ENCODE measurements at places on chromosomes 1 and 21. TPM values are rescaled to one million over a fixed set of nuclear protein-coding genes. Genes with fewer than 3 reads are reported as not detected.

Gene NR0B2
- 1.00 TPM for polyA plus RNA-seq

Gene SERINC2
- 40.9 TPM for polyA plus RNA-seq

Gene IL12RB2
- polyA plus RNA-seq, result 0.65 TPM

Gene PRRX1
- 1.4 TPM for polyA plus RNA-seq

Gene BNIPL
- polyA plus RNA-seq, result 3.4 TPM

Gene DNAH14
- 22.4 TPM for polyA plus RNA-seq

Gene LORICRIN
- not detected for polyA plus RNA-seq

Gene ARHGAP30
- polyA plus RNA-seq, result 2.2 TPM

Gene LPAR3
- 1.4 TPM for polyA plus RNA-seq

Gene OR10J1
- 0.03 TPM for polyA plus RNA-seq

Gene FAM167B
- polyA plus RNA-seq, result 5.8 TPM

Gene TCHHL1
- not detected for polyA plus RNA-seq

Gene GOLPH3L
- 42.6 TPM for polyA plus RNA-seq

Gene CFAP410
- 18.2 TPM for polyA plus RNA-seq

Gene CACHD1
- 68.0 TPM for polyA plus RNA-seq

Gene ENAH
- 121 TPM for polyA plus RNA-seq

Gene PPIAL4G
- polyA plus RNA-seq, result 0.13 TPM

Gene TFF2
- polyA plus RNA-seq, result not detected

Gene IGFN1
- 0.91 TPM for polyA plus RNA-seq

Gene RGS16
- 0.96 TPM for polyA plus RNA-seq

Gene ATP6V1G3
- polyA plus RNA-seq, result 3.2 TPM

Gene THEM5
- polyA plus RNA-seq, result 0.52 TPM

Gene OR6N1
- polyA plus RNA-seq, result not detected

Gene ADGRL2
- 180 TPM for polyA plus RNA-seq

Gene SUSD4
- polyA plus RNA-seq, result 19.2 TPM

Gene MNDA
- 2.5 TPM for polyA plus RNA-seq

Gene PLPP3
- polyA plus RNA-seq, result 91.7 TPM

Gene PLEKHN1
- 0.20 TPM for polyA plus RNA-seq

Gene HSF2BP
- 3.0 TPM for polyA plus RNA-seq

Gene FAM163A
- polyA plus RNA-seq, result 0.57 TPM

Gene LCE3E
- polyA plus RNA-seq, result not detected

Gene SNAP47
- polyA plus RNA-seq, result 43.2 TPM

Measured in left kidney (tissue), 8 donors.